ENCODE measurements at places on chromosomes 11 and 22.

GRCh38 chr22:31574055-31574670 lies 77.8 kb downstream of the SFI1 start:
- DNase-seq = no peak

DNA sequence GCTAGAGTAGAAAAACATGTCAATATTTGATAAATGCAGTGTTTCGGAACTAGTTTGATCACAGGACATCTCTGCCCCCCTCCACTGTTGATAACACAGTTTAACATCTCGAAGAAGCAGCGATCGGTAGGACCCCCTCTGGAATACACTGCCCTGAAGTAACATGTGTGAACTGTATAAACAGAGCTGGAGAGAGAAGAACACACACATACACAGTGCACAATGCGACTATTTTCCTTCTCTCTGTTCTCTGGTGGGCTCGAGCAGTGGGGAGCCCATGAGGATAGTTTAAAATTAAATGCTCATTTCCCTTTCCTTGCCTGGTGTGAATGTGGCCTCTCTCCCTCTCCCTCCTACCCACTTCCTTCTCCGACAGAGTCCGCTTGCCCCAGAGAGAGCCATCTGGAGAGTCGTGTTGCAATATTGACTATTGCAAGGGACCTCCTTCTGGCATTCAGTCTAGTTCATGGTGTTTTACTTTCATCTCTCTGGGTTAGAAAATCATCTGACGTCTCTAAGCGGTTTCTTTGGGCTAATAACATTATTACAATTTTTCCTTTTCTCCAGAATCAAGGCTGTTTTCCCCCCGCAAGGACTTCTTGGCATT lies 51.6 kb upstream of the BARX2 start:
- no peak for DNase-seq

GRCh38 chr22:32882360-32882755 lies 80.9 kb downstream of the TIMP3 start:
- DNase-seq = no peak

- DNase-seq = no peak
Observed at GRCh38 chr11:114892381-114893197, 214.3 kb downstream of the NXPE2 start.

GRCh38 chr11:91585035-91585801 lies 639.4 kb upstream of the FAT3 start:
- no peak for DNase-seq

DNA sequence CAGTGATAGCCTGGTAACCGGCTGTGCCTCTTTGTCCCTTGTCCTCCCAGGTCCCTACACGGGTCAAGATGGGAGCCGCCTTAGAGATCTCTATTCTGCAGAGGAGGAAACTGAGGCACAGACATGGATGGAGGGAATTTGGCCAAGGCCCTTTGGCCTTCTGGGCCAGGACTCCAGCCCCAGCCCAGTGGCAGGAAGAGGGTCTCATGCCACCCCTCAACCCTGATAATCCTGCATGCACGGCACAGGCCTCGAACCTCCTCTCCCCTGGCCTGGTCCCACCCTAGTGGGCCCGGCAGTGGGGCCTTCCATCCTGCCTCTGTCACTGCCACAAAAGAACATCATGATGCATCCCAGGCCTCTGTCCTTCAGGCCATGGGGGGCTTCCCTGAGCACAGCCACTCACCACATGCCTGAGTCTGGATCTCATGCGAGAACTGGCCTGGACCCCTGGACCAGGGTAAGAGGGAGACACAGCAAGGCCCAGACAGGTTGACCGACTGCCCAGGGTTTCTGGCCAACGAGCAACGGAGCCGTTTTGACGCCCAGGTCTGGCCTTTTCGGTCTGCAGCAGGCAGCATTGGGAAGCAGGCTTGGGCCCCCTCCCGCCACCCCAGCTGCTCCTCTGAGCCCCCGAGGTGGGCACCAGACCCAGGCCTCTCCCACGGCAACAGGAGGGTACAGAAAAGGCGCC lies 6.5 kb downstream of the LINC01488 start:
- no peak for DNase-seq

DNA sequence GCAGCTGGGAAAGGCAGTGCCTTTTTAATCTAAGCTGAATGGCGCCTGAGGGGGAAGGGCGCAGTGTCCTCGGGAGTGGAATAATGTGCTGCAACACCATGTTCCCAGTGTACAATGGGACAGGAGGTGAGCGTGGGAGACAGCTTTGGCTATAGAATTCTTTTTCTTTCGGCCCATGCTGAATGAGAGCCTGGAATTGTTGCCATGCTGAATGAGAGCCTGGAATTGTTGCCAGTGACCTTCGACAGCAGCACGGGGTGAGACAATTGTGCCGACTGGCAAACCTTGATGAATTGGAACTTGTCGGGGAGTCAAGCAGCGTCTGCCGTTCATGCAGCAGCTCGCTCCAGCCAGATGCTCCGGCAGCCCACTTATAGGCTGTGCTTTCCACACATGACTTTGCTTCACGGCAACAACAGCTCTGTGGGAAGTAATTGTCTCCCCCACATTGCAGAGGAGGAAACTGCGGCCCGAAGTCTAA lies 141.4 kb upstream of the E2F8 start:
- no peak for DNase-seq

GRCh38 chr11:60477035-60477445 lies 15.5 kb upstream of the MS4A12 start:
- DNase-seq = no peak

All from activated T-cell treated with anti-CD3 and anti-CD28 coated beads, Interleukin-2, amount 50 U/mL, for 1 hour (primary cell).